ENCODE measurements at places on chromosomes 3 and 15.

DNA sequence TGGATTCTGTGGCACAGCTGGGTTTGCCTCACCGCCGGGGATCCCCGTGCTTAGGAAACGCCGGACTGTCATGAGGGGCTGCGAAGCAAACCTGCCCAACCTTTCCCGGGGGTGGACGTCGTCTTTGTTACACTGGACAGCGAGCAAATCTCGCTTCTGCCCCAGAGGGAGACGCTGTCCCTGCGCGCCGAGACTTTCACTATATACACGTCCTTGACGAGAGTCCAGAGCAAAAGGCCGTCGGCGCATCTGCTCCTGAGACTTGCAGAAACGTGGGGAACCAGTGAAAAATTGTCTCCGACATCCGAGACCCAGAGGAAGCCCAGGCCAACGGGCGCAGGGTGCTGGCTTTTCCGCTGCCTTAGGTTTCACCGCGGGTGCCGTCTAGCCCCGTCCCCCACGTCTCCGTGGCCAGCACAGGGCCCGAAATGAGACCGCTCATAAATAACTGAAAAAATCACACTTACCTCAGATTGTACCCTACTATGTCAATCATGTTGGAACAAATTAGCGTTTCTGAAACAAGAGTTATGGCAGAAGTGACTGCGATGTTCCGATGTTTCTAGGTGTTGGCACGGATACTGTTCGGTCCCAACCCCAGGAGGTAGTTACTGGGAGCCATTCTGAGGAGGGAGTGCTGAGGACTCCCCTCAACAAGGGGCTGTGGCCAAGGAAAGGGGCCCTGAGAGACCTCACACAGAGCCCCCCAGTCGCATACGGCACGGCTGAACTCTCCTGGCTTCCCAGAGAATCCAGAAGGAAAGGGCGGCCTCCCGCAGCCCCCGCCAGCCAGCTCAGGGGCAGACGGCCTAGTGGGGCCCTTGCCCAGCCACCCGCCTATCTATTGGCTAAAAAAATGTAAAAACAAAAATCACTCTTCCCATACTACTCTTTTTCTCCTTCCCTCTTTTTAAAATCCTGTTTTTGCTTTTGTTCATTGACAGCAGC, 14.4 kb upstream of the MUC4 start:
- no peak for DNase-seq

DNA sequence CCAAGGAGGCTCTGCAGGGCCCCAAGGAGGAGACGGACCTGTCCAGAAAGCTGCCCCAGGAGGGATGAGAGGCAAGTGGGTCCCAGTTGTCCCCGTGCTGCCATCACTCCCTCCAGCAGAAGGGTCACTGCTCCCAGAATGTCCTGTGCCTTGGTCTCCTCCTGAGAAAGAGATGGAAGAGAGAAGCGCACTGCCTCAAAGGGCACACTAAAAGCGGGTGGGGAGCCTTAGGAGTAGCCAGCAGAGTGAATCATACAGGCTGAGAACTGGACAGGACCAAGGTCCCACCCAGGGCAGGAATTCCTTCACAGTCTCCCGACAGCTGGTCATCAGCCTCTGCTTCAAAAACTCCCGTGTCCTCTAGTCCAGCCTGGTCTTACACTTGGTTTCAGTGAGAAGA, 4.6 kb downstream of the THPO start:
- no peak for DNase-seq

DNA sequence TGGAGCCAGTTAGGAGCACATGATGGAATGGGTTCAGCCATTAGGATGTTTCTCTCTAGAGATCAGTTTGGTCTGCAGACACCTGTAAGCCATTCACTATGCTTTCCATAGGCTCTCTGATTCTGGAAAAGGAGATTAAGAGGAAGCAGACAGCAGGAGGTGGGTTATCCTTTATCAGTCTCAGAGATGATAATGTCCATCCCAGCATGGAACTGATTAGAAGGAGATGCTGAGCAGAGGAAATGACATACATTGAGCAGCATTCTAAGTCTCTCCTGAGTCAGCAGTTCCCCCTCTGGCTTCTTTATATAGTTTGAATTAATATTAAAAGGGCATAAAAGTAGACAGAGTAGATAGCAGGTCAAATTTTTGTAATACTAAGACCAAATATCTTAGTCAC, 591.1 kb downstream of the GBE1 start:
- no peak for DNase-seq

- DNase-seq, result no peak
Observed at GRCh38 chr3:119350114-119350513, 55.9 kb downstream of the ARHGAP31 start.

DNA sequence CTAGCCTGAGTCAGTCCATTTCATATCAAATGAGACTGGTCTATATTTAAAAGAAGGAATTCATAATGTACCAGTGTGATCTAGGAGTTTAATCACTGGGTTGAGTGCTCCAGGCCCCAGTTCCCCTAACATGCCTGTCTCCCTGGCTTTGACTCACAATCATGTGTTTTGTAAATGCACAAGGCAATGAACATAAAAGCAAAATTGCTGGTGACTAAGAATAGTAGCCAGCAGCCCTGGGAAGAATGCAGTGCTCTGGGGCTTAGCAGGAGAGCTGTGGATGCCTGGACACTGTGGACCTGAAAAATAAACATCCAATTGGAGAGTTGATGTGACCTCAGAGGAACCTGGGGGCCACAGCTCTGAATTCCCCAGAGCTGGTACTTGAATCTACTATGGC, 50.3 kb downstream of the SYNPR start:
- no peak for DNase-seq

- no peak for DNase-seq
Observed at GRCh38 chr3:86830566-86830965, 160.4 kb downstream of the VGLL3 start.

- no peak for DNase-seq
Observed at GRCh38 chr15:66704019-66704802, 2.2 kb downstream of the SMAD6 start.

DNA sequence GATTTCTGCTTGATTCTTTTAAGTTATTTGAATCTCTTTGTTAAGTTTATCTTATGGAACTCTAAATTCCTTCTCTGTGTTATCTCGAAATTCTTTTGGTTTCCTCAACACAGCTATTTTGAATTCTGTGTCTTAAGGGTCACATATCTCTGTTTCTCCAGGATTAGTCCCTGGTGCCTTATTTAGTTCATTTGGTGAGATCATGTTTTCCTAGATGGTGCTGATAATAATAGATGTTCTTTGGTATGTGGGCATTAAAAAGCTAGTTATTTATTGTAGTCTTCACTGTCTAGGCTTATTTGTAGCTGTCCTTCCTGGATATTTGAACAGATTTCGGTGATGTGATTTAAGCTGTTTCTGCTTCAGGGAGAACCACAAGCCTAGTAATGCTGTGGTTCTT, 615.6 kb upstream of the NECTIN3 start:
- no peak for DNase-seq

GRCh38 chr3:191220908-191221307, 21.9 kb downstream of the OSTN start:
- DNase-seq, result no peak

- no peak for DNase-seq
Observed at GRCh38 chr3:71244826-71245488, 338.6 kb downstream of the FOXP1 start.

DNA sequence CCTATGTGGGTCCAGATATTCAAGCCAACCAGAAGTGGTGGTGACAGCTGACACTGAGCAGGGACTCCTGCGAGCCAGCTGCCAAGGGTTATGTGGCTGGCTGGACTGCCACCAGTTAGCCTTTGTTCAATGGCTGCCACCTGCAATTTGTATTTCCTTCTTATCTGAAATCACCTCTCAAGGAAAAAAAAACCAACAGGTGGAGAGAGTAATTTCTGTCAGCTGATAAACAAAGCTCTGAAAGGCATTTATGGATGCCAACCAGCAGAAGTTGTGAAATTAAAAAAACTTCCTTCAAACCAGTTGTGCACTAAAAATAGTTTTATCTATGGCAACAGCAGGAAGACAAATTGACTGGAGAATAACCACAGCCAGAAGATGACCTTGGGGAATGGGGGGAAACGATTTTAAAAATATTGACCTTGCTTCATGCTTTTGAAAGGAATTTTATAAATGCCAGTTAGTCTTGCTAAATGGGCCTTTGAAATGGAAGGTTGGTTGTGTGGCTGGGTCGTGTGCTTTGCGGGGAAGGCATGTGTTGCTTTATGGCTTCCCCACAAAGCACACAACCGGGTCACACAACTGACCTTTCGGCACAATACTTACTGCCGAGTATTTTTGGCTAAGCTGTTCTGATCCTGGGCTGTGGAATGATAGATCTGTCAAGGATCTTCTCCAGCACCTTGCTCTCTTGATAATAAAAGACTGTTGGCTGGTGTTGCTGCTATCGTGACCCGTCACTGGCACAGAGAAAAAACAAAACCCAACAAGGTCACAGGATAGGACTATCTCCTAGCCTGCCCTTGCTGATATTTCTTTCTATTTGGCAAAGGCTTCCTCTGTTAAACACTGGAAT, 3.5 kb downstream of the MYZAP start:
- DNase-seq, result no peak

DNA sequence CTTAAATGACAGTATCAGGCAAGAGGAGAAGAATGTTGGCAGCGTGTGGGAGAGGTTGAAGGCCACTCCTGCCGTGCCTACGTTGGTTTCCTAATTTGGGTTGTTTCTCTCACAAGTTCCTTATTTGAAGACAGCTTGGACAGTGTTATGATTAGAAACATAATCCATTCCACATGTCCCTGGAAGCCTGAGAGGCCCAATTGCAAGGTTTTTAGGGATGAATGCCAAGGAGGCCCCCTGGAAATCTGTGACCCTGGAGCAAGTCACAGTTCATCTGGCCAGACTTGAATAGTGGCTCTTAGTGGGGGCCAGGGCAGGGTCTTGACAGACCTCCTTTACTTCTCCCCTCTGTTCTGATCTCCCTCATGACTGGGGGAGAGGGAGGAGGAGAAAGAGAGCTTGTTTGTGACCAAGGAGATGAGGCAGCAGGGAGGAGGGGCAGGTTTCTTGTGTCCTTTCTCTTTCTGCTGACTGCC, 584.4 kb upstream of the TBL1XR1 start:
- DNase-seq, result no peak

DNA sequence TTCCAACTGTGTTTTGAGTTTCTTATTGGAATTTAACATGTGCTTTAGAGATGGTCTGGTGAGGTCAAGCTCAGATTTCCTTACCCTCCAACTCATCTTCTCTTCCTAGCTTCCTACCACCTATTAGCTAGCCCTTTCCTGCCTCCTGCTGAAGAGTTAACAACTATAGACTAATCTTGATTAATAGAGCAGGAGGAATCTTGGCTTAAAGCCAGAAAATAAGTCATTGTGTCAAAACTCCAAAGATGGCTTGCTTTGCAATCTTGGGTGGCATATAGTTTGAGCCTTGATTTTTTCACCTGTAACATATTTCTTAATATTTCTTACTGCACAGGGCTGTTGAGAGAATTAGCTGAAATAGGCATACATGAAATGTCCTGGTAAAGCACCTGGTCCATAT, 27.3 kb downstream of the BCL2L10 start:
- no peak for DNase-seq

DNA sequence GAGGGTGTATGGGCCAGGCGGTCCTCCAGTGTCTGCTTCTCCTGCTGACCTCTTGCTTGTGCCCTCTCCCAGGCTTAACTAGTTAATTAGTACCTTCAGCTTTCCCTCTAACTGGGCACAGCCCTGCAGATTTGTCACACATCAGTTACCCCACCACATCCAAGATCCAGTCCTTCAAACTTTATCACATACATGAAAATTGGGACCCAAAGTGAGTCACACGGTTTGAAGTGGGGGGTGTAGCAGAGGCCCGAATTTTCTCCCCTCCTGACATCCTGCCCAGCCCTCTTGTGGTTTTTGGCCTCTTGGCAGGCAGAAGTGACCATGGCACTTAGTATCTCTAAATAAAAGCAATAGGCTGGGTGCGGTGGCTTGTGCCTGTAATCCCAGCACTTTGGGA, 3.9 kb downstream of the MAPKAPK3 start:
- no peak for DNase-seq

DNA sequence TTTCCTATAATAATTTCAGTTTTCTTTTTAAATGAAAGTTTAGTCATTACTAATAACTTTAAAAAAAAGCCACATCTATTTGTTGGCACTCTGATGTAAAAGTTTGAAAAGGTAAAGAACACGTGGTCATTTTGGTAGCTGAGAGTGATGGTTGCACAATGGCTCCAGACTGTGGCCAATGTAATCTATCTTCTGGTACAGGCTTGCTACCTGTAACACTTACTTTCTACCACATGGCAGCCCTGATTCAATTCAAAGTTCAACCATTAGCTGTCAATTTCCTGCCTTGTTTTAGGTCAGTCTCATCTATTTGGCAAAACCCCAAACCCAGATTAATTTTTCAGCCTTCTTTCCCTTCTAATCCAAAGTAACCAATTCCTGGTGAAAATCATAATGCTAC, 126.1 kb downstream of the TUSC7 start:
- DNase-seq, result no peak

GRCh38 chr15:62474771-62475124, 309.7 kb upstream of the C2CD4B start:
- no peak for DNase-seq

DNA sequence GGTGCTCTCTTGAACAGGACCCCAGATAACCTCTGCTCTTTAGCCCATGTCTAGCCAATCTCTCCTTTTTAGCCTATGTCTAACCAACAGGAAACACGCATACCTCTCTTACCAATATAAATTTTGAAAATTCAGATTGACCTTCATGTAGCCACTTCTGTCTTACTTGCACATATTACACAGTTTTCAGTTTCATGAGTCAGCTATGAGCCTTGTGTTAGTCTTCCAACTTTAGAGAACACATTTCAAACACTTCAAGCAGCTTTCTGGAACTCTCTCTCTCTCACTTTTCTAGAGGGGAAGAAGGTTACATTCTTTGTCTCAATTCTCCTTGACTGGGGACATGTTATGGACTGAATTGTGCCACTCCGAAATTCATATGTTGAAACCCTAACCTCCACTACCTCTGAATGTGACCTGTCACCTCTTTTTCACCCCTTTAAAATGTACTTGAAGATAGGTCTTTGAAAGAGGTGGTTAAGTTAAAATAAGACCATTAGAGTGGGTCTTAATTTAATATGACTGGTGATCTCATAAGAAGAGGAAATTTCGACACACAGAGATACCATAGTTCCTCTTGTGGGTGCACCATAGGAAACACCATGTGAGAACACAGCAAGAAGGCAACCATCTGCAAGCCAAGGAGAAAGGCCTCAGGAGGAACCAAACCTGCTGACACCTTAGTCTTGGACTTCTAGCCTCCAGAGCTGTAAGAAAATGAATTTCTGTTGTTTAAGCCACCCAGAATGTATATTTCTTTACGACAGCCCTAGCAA, 480.3 kb upstream of the ALCAM start:
- no peak for DNase-seq

GRCh38 chr3:176428552-176428951, 768.7 kb downstream of the TBL1XR1 start:
- DNase-seq, result no peak

All from stimulated activated CD8-positive, alpha-beta memory T cell treated with anti-CD3 and anti-CD28 coated beads, Interleukin-7, amount 100 ng/mL, for 4 hours (primary cell).